ENCODE measurements at places on chromosomes 4 and X.

- DNase-seq = no peak
Observed at GRCh38 chr4:136927172-136927571, 605.1 kb downstream of the PCDH18 start.

DNA sequence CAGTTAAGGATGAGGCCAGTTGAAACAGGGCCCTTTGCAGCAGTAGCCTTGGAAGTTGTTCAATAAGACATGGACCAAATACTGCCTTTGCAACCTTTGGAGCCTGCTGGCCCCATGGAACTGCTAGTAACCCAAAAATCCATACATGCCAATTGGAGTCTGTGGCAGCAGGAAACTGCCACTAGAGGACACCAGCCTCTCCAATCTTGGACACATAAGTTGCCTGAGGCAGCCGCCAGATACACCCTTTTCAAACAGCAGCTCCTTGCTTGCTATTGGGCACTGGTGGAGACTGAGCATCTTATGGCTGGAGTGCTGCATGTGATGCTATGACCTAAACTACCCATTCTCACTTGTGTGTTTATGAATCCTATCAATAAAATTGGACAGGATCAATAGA is 14.8 kb upstream of the LAP3 start:
- DNase-seq = no peak

- DNase-seq = no peak
Observed at GRCh38 chr4:181647396-181648147, 595.6 kb upstream of the TENM3 start.

- no peak for DNase-seq
Observed at GRCh38 chr4:69098470-69098869, 2.2 kb downstream of the UGT2B7 start.

GRCh38 chr4:177322881-177323280 is 13.2 kb downstream of the NEIL3 start:
- no peak for DNase-seq

DNA sequence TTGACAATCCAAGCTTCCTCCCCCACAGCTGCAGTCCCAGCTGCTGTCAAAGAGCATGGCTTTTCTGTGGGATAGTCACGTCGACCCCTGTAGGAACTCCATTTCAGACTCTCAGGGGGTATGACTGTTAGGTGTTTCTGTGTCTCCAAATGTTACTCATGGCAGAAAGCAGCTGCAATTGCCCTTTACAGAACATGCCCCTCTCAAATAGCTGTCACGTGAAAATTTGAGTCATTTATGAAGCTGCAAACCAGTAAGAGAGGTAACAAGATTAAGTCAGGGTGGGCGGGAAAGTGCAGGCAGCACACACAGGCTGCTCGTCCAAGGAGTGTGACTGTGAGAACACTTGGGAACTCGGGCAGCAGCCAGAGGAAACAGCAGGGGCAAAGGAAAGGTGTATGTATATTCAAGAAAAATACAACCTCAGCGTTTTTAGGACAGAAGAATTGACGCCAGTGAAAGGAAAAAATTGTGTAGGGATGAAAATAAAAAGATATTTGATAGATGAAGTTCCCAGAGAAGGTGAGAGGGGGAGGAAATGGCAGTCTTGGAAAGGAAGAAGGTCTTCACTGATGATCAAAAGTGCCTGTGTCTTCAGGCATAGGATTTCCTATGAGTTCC is 66.5 kb upstream of the TMEM184C start:
- DNase-seq = no peak

DNA sequence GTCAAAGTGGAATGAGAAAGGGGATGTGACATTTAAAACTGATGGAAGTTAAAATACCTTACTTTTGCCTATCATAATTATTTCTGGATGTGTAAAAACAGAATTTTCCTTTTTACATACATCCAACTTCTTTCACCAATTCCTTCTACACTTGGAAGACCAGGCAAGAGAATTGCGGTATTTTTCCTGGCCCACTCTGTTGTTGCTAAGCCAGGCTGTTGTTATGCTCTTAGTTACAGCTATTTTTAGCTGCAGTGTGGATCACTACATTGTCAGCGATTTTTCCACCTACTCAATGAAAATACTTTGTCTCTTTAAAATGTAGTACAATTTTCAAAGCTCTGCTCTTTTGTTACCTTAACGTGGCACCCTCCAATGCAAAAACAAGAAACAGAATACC is 43.4 kb downstream of the NKX6-1 start:
- DNase-seq = no peak
